Mesenchymal stem cell (in vitro differentiated cells and primary cell): ENCODE measurements at places on chromosomes 7 and 10.

GRCh38 chr10:104080762-104081161, 4.9 kb downstream of the COL17A1 start:
- DNase-seq: peak; percentile 12

DNA sequence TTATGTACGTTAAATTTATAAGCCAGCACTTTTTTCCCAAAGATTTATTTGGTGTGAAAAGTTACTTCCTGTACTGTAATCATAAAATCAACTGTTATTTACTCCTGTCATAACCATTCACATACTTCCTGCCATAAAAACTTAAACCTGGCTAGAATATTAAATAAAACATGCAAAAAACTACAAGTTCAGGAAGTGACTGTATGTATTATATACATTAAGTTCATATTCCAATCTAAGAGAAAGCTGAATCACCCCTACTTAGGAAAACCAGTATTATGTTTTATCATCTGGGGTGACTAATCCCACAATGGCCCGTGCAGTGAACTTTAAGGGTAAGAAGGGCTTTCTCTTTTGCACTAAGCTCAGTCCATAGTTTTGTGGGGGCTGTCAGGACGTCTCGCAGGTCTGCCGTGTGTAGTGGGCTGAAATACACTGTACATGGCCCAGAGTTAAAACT, 183.7 kb upstream of the KLF14 start:
- DNase-seq: peak; percentile 84

- no peak for DNase-seq
Observed at GRCh38 chr10:124159153-124159552, 65.8 kb upstream of the CHST15 start.

GRCh38 chr7:141351175-141351574, 200.0 kb upstream of the AGK start:
- DNase-seq: no peak

GRCh38 chr7:120079704-120080103, 193.3 kb upstream of the KCND2 start:
- no peak for DNase-seq

DNA sequence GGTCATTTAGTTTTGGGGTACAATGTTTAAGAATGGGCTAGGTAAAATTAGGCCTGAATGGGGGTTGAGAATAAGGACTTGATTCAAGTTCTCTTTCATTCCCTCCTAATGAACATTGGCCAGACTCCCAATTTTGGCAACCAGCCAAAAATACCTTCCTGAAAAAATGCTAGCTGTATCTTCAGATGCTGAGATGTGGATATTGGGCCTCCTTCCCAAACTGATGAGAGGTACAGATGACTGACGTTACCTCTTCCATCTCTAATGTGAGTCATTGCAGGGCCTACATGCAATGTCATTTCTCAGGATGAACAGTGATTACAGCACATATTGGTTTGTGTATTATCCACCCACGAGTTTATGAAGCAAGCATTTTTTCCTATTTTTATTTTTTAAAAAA, 151.6 kb downstream of the SND1 start:
- DNase-seq: no peak

DNA sequence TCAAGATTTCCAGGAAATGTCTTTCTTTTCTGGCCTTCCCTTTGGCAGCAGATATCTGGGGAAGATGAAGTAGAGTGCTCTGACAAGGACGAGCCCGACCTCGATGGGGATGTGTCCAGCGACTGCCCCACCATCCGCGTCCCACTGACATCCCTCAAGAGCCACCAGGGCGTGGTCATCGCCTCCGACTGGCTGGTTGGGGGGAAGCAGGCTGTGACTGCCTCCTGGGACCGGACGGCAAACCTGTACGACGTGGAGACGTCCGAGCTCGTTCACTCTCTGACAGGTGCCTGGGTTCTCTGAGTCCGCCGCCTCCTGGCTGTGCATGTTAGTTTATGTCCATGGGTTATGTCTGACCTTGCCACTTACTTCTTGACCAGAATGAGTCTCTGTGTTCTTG, 47.4 kb downstream of the WDR37 start:
- DNase-seq: no peak

DNA sequence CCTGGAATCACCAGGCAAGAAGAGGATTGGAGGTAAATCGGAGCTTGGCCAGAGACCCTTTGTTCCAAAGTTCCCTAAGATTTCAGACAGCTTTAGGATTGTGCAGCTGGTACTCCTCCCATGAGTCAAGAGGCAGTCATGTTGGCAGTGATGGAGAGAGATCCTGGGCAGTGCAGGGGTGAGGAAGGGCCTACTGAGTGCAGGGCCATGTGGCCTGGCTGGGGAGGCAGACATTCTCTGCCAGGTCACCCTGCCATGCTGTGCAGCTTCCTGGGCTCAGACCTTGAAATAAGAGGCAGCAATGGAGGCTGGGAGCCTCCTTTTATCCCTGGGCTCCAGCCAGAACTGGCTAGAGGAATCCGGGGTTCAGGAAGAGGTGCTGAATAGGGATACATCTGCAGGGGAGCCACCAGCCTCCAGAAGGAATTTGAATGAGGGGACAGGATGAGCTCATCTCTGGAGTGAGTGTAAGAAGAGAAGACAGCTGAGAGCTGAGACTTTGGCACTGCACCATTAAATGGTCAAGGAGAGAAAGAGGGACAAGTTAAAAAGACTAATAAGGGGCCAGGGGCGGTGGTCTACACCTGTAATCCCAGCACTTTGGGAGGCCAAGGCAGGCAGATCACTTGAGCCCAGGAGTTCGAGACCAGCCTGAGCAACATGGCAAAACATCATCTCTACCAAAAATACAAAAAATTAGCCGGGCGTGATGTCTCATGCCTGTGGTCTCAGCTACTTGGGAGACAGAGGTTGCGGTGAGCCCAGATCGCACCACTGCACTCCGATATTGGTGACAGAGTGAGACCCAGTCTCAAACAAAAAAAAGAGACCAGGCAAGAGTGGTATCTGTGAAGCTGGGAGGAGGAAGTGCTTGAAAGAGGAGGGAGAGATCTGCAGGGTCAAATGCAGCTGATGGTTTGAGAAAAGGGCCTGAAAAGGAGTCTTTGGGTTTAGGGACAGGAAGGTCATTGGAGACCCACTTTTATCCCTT, 12.0 kb downstream of the SFTPD start:
- DNase-seq: no peak

GRCh38 chr7:141355032-141355431, 196.2 kb upstream of the AGK start:
- no peak for DNase-seq

GRCh38 chr7:132168239-132168638, 408.0 kb downstream of the PLXNA4 start:
- no peak for DNase-seq
